ENCODE measurements at places on chromosomes 2 and 18.

- no peak for DNase-seq
These were observed 16.6 kb upstream of the RPE start for GRCh38 chr2:209985874-209986273.

- DNase-seq: no peak
These were observed 20.1 kb upstream of the SELENOI start for GRCh38 chr2:26325851-26326250.

DNA sequence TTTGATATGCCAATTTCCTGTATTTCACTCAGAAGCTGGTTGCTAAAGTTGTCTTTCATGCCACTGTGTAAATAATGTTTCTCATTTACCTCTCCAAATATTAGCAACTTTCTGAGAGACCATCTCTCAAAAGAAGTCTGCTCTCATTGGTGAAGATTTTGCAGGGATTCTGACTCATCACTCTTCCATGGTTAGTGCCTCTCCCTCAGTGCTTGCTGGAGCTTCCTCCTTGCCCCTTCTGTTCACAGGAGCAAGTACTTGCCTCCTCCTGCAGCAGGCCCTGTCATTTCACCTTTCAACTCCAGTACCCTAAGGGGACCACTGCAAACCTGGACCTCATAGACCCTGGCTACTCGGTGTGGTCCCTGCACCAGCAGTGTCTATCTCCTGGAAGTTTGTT lies 168.8 kb downstream of the ZNF385B start:
- no peak for DNase-seq

- no peak for DNase-seq
These were observed 510.3 kb downstream of the RNF144A start for GRCh38 chr2:7427293-7428060.

GRCh38 chr2:85145116-85145820 lies 12.1 kb downstream of the TCF7L1 start:
- DNase-seq: no peak

GRCh38 chr2:9222239-9222892 lies 15.8 kb downstream of the ASAP2 start:
- DNase-seq: no peak

DNA sequence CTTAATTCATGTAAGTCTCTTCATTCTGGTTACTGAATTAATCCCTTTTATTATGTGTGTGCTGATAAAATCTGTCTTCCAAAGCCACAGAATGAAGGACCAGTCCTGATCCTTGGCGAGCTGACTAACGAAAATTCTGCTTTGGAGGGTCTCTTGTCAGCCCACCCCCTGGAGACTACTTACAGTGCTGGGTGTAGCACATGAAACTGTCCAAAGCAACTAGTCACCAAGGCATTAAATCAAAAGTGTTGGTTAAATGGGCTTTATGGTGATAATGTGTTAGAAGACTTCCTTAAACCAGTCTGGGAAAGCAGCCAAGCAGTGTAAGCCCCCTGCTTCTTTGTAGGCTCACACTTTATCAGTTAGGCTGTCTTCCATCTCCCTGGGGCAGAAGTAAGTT lies 420.2 kb downstream of the SUCLG1 start:
- no peak for DNase-seq

- no peak for DNase-seq
These were observed 95.9 kb upstream of the MBOAT2 start for GRCh38 chr2:9099341-9099751.

DNA sequence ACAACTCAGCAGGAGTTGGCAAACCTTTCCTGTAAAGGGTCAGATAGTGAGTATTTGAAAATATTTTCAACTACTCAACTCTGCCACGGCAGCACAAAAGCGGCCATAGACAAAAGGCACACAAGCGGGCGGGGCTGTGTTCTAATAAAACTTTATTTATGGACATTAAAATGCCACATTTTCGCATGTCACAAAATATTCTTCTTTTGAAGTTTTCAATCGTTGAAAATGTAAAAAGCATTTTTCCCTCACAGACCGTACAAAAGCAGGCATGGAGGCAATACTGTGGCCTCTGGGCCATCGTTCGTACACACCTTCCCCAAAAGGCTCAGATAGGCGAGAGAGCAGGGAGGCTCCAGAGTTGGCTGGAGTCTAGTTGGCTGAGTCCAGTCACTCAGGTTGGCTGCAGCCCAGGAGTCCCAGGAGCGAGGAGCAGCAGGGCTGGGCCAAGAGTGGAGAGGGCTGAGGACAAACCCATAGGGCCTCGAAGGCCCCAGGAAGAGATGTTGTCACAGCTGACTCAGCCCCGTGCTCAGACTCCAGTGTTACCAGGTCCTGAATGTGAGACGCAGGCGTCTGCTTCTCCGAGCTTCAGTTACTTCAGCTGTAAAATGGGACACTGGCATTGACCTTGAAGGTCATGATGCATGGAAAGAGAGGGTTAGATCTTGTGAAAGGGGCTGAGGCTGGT lies 42.5 kb downstream of the SDC1 start:
- no peak for DNase-seq

- DNase-seq: no peak
These were observed 106.0 kb downstream of the MC4R start for GRCh38 chr18:60266558-60266957.

GRCh38 chr2:40859617-40860016 lies 407.7 kb upstream of the SLC8A1 start:
- DNase-seq: no peak

GRCh38 chr2:211068108-211068780 lies 511.8 kb downstream of the CPS1 start:
- DNase-seq: no peak

- DNase-seq: no peak
These were observed 472 bp downstream of the SLC20A1 start for GRCh38 chr2:112646102-112646719.

- DNase-seq: no peak
These were observed 31.1 kb downstream of the NCOA1 start for GRCh38 chr2:24521975-24522639.

DNA sequence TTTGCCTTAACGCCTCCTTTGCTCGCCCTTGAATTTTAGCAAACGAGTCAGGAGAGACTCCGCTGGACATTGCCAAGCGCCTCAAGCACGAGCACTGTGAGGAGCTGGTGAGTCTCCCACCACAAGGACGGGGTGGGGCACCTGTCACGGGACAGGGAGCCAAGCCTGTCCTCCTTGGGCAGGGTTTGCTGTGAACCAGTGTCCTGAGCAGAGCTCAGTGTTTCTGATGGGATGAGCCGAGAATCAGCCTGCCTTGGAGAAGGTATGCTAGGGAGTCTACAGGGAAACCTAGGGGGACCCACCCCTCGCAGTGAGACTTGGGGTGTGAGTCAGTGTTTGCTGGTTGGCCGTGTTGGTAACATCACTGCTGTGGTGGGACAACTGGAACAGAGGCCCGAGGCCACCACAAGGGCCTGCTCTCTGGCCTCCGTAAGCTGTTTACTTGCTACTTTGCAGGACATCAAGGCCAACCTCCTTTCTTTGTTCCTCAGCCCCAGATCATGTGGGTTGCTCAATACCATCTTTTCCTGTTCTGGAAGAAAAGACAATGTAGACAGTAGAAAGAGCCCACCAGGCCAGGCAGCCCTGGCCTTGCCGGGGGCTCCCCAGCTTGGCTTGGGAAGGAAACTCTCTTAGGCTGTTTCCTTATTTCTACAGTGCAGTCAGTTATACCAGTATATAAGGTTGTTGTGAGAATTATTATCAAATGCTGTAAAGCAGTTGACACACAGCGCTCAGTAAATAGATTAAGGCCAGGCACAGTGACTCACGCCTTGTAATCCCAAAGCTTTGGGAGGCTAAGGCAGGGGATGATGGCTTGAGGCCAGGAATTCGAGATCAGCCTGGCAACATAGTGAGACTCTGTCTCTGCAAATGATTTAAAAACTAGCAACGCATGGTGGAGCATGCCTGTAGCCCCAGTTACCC lies 42.4 kb downstream of the ITGB1BP1 start:
- DNase-seq: peak; percentile 85

DNA sequence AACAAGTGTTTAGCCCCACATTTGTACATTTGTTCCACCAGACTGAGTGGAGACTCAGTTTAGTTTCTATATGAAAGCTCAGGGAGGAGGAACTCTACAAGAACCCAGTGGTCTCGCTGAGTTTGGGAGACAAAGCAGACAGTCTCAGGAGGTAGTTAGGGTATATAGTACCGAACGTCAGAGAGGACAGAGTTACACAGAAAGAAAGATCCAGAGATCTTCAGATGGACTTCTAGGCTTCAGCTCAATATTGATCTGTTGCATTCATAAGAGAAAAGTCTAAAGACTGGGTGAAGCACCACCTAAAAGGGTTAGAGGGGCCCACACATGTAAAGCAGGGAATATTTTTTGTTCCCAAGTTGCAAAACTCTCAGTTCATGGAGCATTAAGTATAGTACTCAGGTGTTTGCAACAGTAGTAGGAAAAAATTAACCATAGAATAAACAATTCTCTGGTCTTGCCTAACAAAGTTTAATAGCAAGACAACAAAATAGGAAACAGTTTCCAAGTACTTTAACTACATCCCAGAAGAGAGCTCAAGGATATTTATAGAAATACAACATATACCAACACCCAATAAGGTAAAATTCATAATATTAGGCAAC lies 4.2 kb downstream of the TFPI start:
- no peak for DNase-seq

DNA sequence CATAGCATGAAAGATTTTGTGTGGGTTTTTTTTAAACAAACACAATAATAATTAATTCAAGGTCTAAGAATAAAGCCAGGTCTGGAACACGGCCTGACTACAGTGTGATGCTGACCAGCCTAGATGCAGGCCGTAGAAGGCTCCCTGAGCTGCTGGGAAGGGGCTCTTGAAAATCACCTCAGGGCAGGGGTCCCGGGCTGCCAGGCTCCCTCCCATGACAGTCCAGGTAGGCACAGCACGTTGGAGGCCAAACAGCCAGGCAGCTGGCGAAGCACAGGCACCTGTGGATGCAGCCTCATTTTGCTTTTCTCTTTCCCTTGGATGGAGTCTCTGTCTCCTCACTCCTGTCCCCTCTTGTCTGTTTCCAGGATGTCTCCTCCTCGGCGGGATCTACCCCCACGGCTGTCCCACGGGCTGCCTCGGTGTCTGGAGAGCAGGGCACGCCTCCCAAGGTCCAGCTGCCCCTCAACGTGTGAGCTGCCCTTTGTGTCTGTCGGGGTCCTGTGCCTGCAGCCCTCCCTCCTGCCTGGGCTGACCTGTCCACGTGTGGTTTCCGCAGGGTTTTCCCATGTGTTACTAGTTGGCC lies 194.5 kb downstream of the SEPTIN10 start:
- DNase-seq: no peak

- DNase-seq: no peak
These were observed 74.8 kb upstream of the PIEZO2 start for GRCh38 chr18:11224153-11224552.

GRCh38 chr18:50644807-50645206 lies 84.9 kb downstream of the MAPK4 start:
- DNase-seq: no peak

DNA sequence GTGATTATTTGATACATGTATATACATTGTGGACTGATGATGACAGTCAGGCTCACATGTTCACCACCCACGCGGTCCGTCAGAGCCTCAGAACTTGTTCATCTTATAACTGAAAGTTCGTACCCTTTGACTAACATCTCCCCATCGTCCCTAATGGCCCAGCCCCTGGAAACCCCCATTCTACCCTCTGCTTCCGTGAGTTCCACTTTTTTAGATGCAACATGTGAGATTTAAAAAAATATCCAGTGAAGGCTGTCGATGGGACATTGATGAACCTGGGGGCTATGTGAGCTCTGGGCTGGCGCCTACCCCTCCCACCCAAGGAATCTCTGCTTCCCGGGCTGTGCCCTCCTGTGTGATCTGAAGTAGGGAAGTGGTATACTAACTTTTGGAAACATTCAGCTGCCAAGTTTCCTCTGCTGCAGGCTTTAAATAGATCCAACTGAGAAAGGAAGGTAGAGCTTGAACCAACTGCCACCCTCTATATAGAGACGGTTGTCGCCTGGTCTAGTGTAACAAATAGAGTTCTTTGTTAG lies 163.8 kb downstream of the FAM210A start:
- DNase-seq: no peak

Data from HFF-Myc (cell line).